ENCODE measurements at places on chromosomes 2 and 18. TPM values are rescaled to one million over a fixed set of nuclear protein-coding genes. Genes with fewer than 3 reads are reported as not detected.

DNA sequence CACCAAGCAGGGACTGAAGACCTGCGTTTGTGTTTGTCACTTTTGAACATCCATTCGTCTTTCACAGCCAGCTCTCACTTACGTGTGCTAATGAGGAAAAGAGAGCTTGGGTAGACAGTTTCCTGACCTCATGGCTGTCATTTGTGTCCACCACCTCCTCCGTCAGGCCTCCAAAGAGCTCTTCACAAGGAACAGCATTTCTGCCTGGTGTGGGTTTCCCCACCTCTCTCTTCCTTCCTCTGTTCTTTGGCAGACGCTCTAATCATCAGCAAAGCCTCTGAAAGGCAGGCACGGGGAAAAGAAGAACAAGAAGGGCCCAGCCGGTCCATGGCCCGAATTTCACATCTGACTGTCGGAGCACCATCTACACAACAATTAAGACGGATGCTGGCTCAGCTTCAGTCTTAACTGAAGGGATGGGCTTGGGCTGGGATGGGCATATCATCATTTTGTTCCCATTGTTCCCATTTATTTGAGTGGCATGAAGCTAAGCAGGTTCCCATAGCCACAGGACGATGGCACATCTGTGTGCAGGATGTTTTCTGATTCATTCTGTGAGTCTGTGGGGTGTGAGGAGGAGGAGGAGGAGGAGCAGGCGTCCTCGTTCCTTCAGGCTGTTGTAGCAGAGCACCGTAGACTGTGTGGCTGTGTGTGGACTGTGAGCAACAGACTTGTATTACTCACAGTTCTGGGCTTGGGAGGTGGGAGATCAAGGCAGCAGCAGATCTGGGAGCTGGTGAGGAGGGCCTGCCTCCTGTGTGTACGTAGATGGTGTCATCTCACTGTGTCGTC, 66.4 kb downstream of the TSHZ1 start:
- H3K4me3 ChIP-seq: no peak overlapping the region
- no peaks in the 10 kb centered on the region for H3K27me3 ChIP-seq

DNA sequence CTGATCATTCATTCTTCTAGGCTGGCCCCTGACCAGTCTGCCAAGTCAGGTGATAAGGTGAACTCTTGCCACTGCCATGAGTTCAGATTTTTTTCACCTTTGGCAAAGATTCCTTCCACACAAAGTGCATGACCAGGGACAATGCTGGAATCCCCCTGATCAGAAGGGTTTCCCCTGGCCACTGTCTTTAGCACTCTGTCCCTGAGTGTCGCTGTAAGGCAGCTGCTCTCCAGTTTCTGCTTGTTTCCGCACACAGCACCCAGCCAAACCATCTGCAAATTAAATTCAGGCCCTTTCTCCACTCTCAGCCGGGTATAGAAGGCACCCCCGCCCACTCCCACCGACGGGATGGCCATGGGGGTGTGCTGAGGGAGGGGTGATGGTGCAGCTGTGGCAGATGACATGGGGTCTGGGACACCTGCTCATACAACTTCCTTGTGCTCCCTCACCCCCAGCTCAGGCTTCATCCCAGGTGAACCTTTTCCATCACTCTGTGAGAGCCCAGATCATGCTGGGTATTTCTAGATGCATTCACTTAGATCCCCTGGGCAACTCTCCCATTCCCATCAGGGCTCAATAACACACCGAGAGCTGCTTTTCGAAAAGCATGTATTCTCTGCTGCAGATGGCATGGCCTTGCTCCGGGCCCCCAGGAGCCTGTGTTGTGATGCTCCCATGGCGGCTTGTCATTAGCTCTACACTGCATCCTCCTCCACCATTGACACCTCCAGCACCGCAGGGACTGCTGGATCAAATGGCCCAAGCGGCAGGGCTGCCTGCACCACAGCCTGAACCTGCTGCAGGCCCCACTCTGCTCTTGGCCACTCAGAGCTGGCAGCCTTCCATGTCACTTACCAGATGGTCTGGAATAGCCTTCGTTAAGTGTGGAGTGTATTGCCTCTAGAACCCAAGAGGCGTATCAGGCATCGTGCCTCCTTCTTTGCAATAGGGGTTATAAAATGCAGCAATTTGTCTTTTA, 52.3 kb upstream of the ROCK2 start:
- no peak overlapping the region for H3K4me3 ChIP-seq
- DNase-seq: no peak
- H3K36me3 ChIP-seq: no peaks in the 10 kb centered on the region
- no peak overlapping the region for H3K27ac ChIP-seq
- no peaks in the 10 kb centered on the region for H3K27me3 ChIP-seq

- no peaks in the 10 kb centered on the region for H3K4me1 ChIP-seq
- no peaks in the 10 kb centered on the region for H3K27me3 ChIP-seq
- DNase-seq: no peak
- H3K27ac ChIP-seq: no peak overlapping the region
- no peaks in the 10 kb centered on the region for H3K36me3 ChIP-seq
Observed at GRCh38 chr2:62844311-62845090, 139.0 kb downstream of the EHBP1 start.

APCDD1 gene
- 47.1 TPM for total RNA-seq

DNMT3A gene
- 11.3 TPM for total RNA-seq

- H3K27me3 ChIP-seq: no peaks in the 10 kb centered on the region
- H3K4me1 ChIP-seq: peaks cover 14% of the 10 kb centered on the region
- no peaks in the 10 kb centered on the region for H3K36me3 ChIP-seq
- no peak for DNase-seq
- no peak overlapping the region for H3K27ac ChIP-seq
- H3K4me3 ChIP-seq: no peak overlapping the region
Observed at GRCh38 chr18:45320724-45321123, 294.6 kb upstream of the SLC14A2 start.

KHK gene
- 6.3 TPM for total RNA-seq

DNA sequence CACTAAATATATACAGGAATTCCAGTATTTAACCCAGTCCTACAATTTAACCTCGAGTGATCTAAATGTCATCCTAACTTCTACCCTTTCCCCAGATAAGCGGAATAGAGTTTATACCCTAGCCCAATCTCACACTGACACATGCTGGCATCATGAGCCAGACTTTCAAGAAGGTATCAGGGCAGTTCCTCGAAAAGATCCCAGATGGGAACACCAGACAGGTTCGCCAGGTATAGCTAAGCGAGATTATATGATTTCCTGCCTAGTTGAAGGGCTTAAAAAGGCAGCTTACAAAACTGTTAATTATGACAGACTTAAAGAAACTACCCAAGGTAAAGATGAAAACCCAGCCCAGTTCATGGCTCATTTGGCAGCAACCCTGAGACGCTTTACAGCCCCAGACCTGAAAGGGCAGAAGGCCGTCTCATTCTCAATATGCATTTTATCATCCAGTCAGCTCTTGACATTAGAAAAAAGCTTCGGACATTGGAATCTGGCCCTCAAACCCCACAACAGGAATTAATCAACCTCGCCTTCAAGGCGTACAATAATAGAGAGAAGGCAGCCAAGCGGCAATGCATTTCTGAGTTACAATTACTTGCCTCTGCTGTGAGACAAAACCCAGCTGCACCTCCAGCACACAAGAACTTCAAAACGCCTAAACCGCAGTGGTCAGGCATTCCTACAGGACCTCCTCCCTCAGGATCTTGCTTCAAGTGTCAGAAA, 668.2 kb upstream of the PKDCC start:
- no peaks in the 10 kb centered on the region for H3K27me3 ChIP-seq
- H3K4me3 ChIP-seq: no peak overlapping the region
- DNase-seq: no peak
- no peaks in the 10 kb centered on the region for H3K4me1 ChIP-seq

GRCh38 chr2:144385381-144385780, 134.5 kb downstream of the ZEB2 start:
- H3K4me1 ChIP-seq: peaks cover 3% of the 10 kb centered on the region
- H3K4me3 ChIP-seq: no peak overlapping the region
- no peaks in the 10 kb centered on the region for H3K36me3 ChIP-seq
- DNase-seq: no peak

DNA sequence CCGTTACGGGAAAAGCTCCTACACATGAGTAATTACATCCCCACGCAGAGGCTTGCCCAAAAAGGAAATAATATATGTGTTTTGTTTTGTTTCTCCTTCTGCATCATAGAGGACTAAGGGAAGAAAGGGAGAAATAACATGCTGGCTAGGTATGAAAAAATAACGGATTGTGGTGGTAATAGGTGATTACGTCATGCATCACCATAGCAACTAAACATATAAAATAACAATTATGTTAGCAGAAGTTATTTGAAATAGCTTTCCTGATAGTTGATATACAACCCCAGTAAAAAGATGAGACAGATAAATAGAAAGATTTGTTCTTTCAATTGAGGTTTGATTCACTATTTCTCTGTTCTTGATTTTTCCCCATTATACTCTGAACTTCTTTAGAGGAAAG, 518.0 kb downstream of the ZNF516 start:
- no peaks in the 10 kb centered on the region for H3K4me1 ChIP-seq
- H3K27me3 ChIP-seq: no peaks in the 10 kb centered on the region
- DNase-seq: no peak
- no peak overlapping the region for H3K4me3 ChIP-seq
- no peak overlapping the region for H3K27ac ChIP-seq

- H3K27me3 ChIP-seq: no peaks in the 10 kb centered on the region
- H3K27ac ChIP-seq: no peak overlapping the region
- H3K36me3 ChIP-seq: no peaks in the 10 kb centered on the region
- peaks cover 17% of the 10 kb centered on the region for H3K4me1 ChIP-seq
Observed at GRCh38 chr2:111667542-111668273, 216.3 kb downstream of the ANAPC1 start.

DNA sequence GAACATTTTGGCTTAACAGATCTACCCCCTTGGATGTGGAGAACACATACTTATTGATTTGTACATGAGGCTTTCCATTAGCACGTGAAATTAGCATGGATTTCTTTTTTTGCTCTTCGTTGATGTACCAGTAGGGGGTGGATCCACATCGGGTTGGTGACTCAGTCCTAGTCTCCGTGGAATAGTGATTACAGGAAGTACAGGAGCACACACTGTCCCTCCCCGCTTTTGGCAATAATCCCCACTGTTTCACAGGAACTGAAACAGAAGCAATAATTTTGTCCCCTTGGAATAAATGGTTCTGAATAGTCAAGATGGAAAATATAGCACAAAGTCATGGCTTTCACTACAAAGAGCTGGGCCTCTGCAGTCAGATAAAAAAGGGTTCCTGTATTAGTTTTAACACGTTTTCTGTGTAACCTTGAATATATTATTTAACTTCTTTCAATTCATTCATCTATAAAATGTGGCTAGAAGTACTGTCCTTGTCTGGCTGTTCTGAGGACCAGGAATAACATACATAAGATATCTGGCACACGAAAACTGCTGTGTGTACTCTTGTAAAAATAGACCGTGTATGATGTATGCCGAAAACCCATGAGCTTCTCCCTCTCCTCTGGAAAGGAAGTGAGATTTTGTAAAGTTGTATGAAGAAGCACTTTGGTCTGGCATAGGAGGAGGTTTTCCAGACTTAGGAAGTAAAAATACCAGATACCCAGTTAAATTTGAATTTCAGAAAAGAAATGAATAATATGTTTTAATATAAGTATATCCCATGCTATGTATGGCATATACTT, 229.2 kb downstream of the GALR1 start:
- no peak overlapping the region for H3K4me3 ChIP-seq
- H3K4me1 ChIP-seq: peaks cover 6% of the 10 kb centered on the region
- peak overlapping the region; percentile 2 for H3K27ac ChIP-seq
- H3K27me3 ChIP-seq: no peaks in the 10 kb centered on the region

DNA sequence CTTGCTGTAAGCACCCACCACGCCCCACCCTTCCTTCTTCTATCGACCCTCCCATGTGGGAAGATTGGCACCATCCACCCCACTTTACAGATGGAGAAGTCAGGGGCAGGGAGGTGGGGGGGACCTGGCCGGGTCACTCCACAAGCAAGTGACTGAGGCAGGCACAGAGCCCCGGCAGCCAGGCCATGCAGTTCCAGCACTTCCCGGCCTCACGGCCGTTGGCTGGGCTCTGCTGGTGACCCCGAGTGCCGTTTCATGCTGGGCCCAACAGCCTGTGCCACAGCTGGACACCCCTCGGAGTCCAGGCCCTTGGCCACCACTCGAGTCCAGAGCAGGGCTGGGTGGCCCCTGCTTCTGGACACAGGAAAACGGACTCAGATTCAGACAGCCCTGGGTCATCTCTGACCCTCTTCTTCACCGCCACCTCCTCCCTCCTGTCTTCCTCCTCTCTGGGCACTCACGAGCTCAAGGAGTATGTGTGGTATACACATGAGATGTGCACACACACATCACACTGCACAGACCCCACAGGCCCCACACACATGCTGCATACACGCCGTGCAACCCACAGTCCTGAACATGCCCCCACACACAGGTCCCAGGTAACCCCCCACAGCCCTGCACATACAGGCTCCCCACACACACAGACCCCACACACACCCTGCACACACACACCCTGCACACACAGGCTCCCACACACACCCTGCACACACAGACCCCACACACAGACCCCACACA, 89.3 kb upstream of the GPC1 start:
- H3K27me3 ChIP-seq: no peaks in the 10 kb centered on the region
- H3K27ac ChIP-seq: no peak overlapping the region
- H3K4me1 ChIP-seq: no peaks in the 10 kb centered on the region
- H3K36me3 ChIP-seq: no peaks in the 10 kb centered on the region
- no peak for DNase-seq

TUBA4B gene
- total RNA-seq: not detected

DNA sequence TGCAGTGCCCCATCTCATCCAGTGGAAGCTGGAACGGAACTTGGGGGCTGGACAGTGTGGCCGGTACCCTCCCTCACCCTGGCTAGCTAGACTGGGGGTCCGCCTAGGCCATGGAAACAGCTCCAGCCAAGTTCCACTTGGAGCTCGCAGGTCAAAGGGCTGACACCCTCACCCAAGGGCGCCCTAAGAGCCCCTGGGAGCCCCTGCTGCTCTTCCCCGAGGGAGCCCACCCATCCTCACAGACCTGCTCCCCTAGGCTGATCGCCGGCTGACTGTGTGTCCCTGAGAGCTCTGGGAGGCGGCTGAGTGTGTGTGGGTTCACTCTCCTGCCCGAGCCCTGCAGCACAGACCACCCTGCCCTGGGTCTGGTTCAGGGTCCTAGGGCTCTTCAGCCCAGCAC, 118.2 kb upstream of the OTOS start:
- peaks cover 16% of the 10 kb centered on the region for H3K4me1 ChIP-seq
- no peak overlapping the region for H3K4me3 ChIP-seq
- peak overlapping the region; percentile 54 for H3K27ac ChIP-seq
- H3K27me3 ChIP-seq: no peaks in the 10 kb centered on the region
- H3K36me3 ChIP-seq: no peaks in the 10 kb centered on the region
- DNase-seq: no peak

GRCh38 chr2:151405376-151405775, 4.3 kb upstream of the RIF1 start:
- H3K27me3 ChIP-seq: no peaks in the 10 kb centered on the region
- no peak overlapping the region for H3K27ac ChIP-seq
- DNase-seq: no peak
- H3K4me1 ChIP-seq: no peaks in the 10 kb centered on the region
- H3K36me3 ChIP-seq: no peaks in the 10 kb centered on the region
- no peak overlapping the region for H3K4me3 ChIP-seq

MOGAT1 gene
- total RNA-seq: not detected

IL37 gene
- total RNA-seq: not detected

ATP6V1B1 gene
- total RNA-seq: not detected

DNA sequence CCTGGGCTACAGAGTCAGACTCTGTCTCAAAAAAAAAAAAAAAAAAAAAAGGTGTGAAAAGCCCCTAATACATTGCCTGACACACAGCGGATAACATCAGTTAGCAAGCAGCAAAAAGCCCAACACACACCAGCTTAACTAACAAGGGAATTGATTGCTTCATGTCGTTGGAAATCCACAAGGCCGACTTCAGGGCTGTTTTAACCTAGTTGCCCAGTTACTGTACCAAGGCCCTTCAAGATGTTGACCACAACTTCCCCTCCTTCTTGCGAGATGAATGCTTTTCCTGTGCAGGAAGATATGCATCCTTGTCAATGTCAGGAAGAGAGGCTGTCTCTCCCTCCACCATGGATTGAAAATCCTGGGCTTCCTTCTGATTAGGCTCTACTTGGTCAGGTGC, 202.9 kb downstream of the MIB1 start:
- no peak overlapping the region for H3K27ac ChIP-seq
- DNase-seq: no peak
- H3K4me1 ChIP-seq: no peaks in the 10 kb centered on the region
- H3K27me3 ChIP-seq: no peaks in the 10 kb centered on the region
